ENCODE measurements at places on chromosomes 6 and 20.

- H3K4me1 ChIP-seq = no peaks in the 10 kb centered on the region
- no peaks in the 10 kb centered on the region for H3K36me3 ChIP-seq
- no peak overlapping the region for H3K4me3 ChIP-seq
- H3K27ac ChIP-seq = no peak overlapping the region
These were observed 74.4 kb downstream of the NOL4L start for GRCh38 chr20:32510601-32511357.

- no peak for DNase-seq
- H3K4me1 ChIP-seq = no peaks in the 10 kb centered on the region
- H3K36me3 ChIP-seq = no peaks in the 10 kb centered on the region
- no peak overlapping the region for H3K27ac ChIP-seq
- H3K27me3 ChIP-seq = no peaks in the 10 kb centered on the region
- H3K4me3 ChIP-seq = no peak overlapping the region
These were observed 791.1 kb downstream of the MAFB start for GRCh38 chr20:39897781-39898466.

- H3K36me3 ChIP-seq = no peaks in the 10 kb centered on the region
- H3K4me1 ChIP-seq = no peaks in the 10 kb centered on the region
- no peak for DNase-seq
- H3K4me3 ChIP-seq = no peak overlapping the region
- H3K27me3 ChIP-seq = no peaks in the 10 kb centered on the region
- H3K27ac ChIP-seq = no peak overlapping the region
These were observed 359.3 kb upstream of the PLCB4 start for GRCh38 chr20:8709627-8710026.

DNA sequence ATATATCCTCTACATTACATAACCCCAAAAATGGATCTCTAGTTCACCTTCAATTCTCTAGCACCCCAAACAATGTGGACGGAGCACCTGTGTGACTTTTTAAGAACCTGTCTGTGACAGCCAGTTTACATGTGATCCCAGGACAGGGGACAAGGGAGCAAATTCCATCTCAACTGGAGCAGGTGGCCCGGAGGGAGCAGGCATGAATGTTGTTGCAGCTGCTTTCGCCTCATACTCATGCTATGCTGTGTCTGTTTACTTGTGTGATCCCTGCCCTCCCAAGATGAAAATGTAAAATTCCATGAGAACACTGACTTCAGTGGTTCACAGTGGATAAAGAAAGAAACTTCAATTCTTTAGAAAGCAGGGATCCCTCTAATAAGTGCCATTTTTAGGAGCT lies 600.3 kb downstream of the CDH26 start:
- no peaks in the 10 kb centered on the region for H3K36me3 ChIP-seq
- H3K4me3 ChIP-seq = no peak overlapping the region
- DNase-seq = no peak
- H3K27ac ChIP-seq = no peak overlapping the region

GRCh38 chr20:44324343-44324742 lies 12.5 kb upstream of the R3HDML start:
- H3K4me1 ChIP-seq = peaks cover 5% of the 10 kb centered on the region
- no peaks in the 10 kb centered on the region for H3K36me3 ChIP-seq
- H3K27me3 ChIP-seq = no peaks in the 10 kb centered on the region

DNA sequence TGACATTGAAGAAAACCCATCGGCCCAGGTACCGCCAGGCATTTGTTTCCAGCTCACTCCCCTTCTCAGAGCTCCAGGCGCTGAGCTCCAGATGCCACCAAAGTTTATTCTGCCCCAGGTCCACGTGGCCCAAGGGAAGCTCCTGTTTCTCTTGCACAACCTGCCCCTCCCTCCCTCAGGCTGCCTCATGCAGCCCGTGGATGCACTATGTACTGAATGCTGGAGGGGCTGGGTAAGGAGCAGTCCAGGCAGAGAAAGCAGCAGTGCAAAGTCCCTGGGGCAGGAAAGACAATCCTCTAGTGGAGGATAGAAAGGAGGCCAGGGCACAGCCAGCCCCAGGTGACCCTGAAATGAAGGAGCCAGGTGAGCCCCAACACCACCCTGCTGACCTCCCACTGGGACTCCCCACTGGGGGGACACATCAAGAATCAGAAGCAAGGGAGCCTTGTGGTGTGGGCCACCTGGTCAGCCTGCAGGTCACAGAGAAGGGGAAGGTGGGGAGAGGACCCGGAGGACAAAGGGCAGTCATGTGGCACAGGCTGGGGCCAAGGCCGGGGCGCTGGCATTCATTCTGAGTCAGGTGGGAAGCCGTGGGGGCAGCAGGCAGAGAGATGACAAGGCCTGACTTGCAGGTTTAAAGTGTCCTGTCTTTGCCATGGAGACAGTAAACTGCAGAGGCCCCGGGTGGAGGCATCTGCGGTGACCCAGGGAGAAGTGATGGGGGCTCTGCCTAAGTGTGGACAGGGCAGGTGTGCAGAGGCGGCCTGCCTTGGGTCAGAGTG lies 230.1 kb downstream of the PREX1 start:
- no peak overlapping the region for H3K4me3 ChIP-seq
- no peaks in the 10 kb centered on the region for H3K4me1 ChIP-seq
- no peak overlapping the region for H3K27ac ChIP-seq

GRCh38 chr6:22596011-22596410 lies 26.6 kb downstream of the HDGFL1 start:
- no peaks in the 10 kb centered on the region for H3K4me1 ChIP-seq
- H3K4me3 ChIP-seq = no peak overlapping the region
- no peaks in the 10 kb centered on the region for H3K27me3 ChIP-seq
- DNase-seq = no peak

Data from esophagus squamous epithelium (tissue), 5 donors.